ENCODE measurements at places on chromosomes 1 and 21. TPM values are rescaled to one million over a fixed set of nuclear protein-coding genes. Genes with fewer than 3 reads are reported as not detected.
A peak's percentile ranks its signal among the peaks of the same experiment; 100 is the strongest.

DNA sequence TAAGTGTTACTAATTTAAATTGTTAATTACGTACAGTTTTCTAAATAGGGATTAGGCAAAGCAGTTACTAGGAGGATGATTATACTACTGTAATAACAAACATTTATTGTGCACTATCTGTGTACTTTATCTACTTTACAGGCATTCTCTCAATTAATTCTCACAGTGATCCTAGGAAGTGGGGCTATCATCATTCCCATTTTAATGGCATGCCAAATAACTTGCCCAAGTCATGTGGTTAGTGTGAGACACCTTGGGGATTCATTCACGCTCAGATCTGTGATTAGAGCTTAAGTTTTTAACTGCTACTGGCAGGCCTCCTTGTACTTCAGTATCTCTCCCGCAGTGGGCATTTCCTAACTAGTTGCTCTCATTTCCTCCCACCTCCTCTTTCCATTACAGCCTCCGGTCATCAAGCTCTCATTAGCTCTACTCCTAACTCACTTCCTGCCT is 11.5 kb downstream of the PHLDA3 start:
- peaks cover 15% of the 10 kb centered on the region for H3K27me3 ChIP-seq
- no peak for DNase-seq
- peaks cover 10% of the 10 kb centered on the region for H3K4me1 ChIP-seq
- no peak overlapping the region for H3K4me3 ChIP-seq

DNA sequence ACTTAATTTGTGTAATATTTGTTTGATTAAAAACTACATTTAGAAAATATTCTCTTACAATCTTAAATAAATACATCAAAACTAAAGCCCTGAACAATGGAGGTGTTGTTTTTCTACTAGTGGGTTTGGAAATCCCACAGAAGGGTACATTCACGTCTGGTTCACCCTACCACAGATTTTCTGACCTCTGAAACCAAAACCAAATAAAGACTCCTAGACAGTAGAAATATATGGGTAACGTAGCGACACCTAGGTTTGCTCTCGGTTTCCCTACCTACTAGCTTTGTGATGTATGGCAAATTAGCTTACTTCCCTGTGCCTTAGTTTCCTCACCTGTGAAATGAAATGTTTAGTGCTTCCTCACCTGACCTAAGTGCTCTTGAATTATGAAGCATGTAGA is 312.6 kb downstream of the DPYD start:
- H3K4me3 ChIP-seq: no peak overlapping the region
- no peaks in the 10 kb centered on the region for H3K36me3 ChIP-seq
- no peaks in the 10 kb centered on the region for H3K27me3 ChIP-seq
- H3K4me1 ChIP-seq: peaks cover 10% of the 10 kb centered on the region
- no peak overlapping the region for H3K27ac ChIP-seq

GRCh38 chr1:178367151-178367550 is 129.6 kb downstream of the CLEC20A start:
- no peak for DNase-seq
- no peaks in the 10 kb centered on the region for H3K36me3 ChIP-seq
- H3K4me3 ChIP-seq: no peak overlapping the region
- H3K27me3 ChIP-seq: peaks cover 3% of the 10 kb centered on the region

GJA5 gene
- total RNA-seq: not detected

DNA sequence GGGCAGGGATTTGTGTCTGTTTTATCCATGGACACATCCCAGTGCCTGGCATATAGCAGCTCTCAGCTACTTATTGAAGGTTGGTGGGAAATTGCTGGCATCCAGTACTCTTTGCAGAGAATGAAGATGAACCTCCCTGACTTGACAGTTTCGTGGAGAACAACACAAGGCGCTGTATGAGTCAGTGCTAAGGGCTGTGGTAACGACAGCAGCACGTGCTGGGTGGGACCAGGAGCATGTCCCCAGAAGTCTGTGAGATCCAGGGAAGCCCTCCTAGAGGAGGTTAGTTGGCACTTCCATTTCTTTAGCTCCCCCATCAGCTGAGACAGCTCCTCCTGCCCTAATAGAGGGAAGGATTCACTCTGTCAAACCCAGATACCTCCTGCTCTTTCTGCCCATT is 25.9 kb upstream of the IL19 start:
- DNase-seq: no peak
- H3K36me3 ChIP-seq: no peaks in the 10 kb centered on the region
- peaks cover 39% of the 10 kb centered on the region for H3K4me1 ChIP-seq
- H3K27me3 ChIP-seq: peaks cover 15% of the 10 kb centered on the region
- H3K27ac ChIP-seq: peak overlapping the region; percentile 35

- H3K27me3 ChIP-seq: no peaks in the 10 kb centered on the region
- no peak overlapping the region for H3K4me3 ChIP-seq
- H3K27ac ChIP-seq: no peak overlapping the region
- no peaks in the 10 kb centered on the region for H3K4me1 ChIP-seq
These were observed 245.8 kb downstream of the SPATA17 start for GRCh38 chr1:217876896-217877295.

DNA sequence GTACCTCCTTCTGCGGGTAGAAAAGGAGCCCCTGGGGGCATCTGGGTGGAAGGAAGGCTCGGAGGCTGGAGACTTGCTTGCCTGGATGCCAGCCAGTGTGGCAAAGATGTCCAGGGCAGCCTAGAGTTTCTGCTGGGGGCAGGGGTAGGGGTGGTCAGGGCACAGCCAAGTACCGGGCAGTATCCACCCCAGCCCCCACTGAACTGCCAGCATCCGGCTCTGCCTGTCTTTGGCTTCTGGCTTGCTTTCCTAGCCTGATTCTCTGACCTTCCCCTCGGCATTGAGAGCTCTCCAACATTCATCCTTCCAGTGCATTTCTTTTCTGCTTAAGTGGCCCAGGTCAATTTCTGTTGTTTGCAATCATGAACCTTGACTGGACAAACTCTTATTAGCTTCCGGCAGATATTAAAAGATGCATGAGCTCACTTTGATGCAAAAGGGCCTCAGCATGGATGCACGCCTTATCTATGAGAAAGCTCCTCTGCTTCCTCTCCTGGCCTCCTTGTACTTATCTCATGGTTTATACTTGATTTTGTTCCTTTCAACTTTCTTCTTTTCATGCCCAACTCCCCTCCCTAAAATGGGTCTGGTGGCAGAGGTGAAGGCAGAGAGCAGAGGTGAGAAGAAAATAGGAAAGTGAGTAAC is 116.9 kb downstream of the HLCS start:
- peaks cover 7% of the 10 kb centered on the region for H3K4me1 ChIP-seq
- H3K27me3 ChIP-seq: no peaks in the 10 kb centered on the region
- no peaks in the 10 kb centered on the region for H3K36me3 ChIP-seq
- DNase-seq: no peak
